ENCODE measurements at places on chromosomes 4 and X.

GRCh38 chr4:144985531-144985930 is 112.5 kb downstream of the ANAPC10 start:
- DNase-seq = no peak

DNA sequence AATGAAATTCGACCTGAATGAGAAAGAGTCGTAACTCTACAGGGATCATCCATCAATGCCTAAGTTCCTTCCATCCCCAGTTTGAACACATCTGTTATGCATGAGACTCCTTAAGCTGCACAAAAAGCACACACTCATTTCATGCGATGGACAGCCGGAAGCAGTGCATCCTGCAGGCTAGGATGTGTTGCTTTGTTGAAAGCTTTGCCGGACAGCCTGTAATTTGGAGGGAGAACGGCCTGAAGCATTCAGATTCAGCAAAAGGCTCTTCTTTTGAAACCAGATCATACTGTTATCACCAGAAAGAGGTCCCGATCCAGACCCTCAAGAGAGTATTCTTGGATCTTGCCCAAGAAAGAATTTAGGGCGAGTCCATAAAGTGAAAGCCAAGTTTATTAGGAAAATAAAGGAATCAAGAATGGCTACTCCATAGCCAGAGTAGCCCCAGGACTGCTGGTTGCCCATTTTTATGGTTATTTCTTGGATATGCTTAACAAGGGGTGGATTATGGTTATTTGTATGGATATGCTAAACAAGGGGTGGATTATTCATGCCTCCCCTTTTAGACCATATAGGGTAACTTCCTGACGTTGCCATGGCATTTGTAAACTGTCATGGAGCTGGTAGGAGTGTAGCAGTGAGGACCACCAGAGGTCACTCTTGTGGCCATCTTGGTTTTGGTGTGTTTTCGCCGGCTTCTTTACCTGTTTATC is 48.1 kb upstream of the DHRSX start:
- DNase-seq = no peak

DNA sequence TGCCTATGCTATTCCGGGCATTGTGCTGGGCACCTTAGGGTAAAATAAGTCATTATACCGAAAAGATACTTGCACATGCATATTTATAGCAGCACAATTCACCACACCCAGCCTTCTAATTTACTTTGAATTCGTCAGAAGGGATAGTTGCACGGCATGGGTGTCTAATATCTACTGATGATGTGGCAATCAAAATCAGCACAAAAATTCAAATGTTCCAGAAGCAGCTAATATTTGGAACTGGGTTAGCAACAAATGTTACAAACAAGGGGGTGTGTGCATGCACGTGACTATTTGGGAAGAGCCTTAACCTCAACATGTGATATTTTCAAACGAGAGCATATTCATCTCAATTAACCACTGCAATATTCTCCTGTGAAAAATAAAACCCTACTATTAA is 79.7 kb upstream of the PRSS48 start:
- DNase-seq = no peak

GRCh38 chr4:66876946-66877345 is 668.4 kb downstream of the CENPC start:
- DNase-seq = no peak

GRCh38 chr4:123649250-123649644 is 252.7 kb downstream of the SPRY1 start:
- no peak for DNase-seq

DNA sequence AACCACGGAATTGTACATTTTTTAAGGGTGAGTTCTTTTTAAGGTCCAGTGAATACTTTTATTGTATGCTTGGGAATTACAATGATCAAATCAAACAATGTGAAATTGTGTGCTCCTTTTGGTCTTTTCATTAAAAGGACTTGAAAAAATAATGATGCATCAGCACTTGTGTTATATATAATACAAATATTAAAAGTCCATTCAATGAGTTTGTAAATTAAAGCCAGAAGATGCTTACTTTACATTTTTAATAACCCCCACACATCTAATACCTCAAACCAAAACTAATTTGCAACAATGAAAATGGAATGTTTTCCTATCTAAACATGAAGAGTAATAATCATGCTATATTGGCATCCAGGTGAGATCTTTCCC is 369.8 kb upstream of the LCORL start:
- no peak for DNase-seq

GRCh38 chrX:129779747-129780146 is at the start of gene SASH3:
Gene SASH3 (plus strand): TSS chrX:129779949. CDS start chrX:129780098, 149 bp downstream.
- no peak for DNase-seq

GRCh38 chrX:114952696-114953095 is 64.7 kb downstream of the IL13RA2 start:
- DNase-seq = no peak

- no peak for DNase-seq
These were observed 55.8 kb downstream of the BCOR start for GRCh38 chrX:40041915-40042314.

GRCh38 chrX:132171881-132172280 is 44.1 kb upstream of the FRMD7 start:
- no peak for DNase-seq

DNA sequence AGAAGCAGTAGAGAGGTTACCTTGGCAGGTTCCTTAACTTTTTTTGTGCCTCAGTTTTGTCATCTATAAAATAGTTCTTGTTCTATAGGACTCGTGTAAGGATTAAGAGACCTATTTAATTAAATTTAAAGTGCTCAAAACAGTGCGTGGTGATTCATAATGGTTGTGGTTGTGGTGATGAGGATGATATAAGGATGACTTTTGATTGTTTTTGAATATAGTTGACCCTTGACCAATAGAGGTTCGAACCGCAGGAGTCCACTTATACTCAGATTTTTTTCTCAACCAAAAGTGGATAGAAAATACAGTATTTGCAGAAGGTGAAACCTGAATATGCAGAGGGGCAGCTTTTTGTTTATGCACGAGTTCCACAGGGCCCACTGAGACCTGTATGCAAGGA is 14.6 kb downstream of the SMAD1 start:
- DNase-seq = no peak

- no peak for DNase-seq
These were observed 14.1 kb downstream of the SLC10A7 start for GRCh38 chr4:146507632-146508031.

- no peak for DNase-seq
These were observed 301.8 kb upstream of the CTSO start for GRCh38 chr4:156255230-156256007.

- DNase-seq = no peak
These were observed 2.8 kb upstream of the GRIA2 start for GRCh38 chr4:157217708-157218107.

- DNase-seq = no peak
These were observed 633.9 kb upstream of the CPEB2 start for GRCh38 chr4:14368391-14368790.

DNA sequence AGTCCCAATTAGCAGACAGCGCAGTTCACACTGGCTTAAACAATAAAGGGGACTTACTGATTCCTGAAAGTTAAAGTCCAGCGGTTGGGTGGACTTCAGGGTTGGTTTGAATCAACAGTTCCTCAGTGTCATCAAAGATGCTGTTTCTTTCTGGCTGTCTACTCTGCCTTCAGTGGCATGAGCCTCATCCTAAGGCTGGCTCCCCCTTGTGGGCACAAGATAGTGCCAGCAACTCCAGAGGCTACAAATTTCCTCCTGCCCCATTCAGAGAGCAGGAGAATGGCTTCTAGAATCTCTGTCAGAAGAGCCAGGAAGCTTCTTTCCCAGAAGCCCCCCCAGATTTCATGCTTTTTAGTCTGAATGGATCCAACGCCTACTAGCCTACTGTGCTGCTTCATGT is 82.4 kb upstream of the MTM1 start:
- peak; percentile 24 for DNase-seq

GRCh38 chr4:122625156-122625555 is 4.3 kb upstream of the IL21 start:
- no peak for DNase-seq
